Fibroblast of upper back skin (primary cell): ENCODE measurements at places on chromosomes 13 and 19.

DNA sequence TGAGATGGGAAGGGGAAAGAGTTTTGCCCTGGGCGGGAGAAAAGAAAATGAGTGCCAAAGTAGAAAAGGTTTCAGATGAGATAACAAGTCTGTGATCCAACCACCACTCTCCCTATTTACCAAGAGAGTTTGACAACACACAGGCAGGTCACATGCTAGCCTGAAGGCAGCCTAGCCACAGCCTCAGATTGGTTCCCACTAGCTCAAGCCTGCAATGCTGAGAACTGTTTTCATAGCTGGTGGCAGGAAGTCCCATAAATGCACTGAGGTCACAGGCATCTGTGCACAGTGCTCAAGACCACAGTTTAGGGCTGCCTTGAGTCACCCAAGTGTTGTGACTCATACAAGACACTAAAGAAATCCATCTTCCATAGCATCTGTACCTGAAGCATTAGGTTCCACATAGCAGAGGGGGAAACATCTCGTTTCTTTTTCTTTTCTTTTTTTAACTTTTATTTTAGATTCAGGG is 18.5 kb upstream of the POP4 start:
- peak; percentile 18 for DNase-seq

DNA sequence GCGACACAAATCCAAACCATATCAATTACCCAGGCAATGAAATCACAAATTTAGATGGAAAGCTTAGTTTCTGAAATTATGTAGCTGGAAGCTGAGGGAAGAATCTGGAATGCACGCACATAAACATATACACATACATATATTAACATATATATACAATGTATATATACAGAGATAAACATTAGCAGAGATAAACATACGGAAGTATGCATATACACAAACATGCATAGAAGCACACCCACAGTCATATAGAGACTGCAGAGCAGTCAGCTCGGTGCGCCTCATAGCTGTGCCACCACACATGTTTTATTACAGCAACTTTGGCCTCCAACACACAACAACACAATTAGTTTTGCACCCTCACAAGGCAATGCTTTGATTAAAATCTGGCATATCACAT is 288.1 kb downstream of the TEX29 start:
- DNase-seq = no peak

DNA sequence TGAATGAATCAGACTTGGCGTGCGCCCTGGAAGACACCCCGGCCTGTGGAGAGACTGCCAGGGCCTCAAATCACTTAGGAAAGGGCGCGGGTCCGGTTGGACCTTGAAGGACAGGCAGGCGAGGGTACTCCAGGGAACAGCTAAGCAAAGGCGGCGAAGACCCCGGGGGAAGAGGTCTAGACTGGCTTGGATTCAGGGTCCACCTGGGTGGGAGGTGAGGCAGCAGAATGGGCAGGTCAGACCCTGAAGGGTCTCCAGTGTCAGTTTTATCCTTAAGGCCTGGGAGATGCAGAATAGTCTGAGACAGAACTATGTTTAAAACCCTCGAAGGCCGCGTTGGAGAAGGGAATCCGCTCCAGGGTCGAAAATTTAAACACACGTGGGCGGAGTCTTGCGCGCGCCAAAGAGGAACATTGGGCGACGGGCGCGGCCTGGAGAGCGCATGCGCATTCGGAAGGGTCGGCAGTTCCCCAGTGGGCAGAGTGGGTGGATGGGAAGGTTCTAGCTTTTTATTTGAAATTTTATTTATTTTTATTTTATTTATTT is 567 bp upstream of the SMG9 start:
- DNase-seq = peak; percentile 76

DNA sequence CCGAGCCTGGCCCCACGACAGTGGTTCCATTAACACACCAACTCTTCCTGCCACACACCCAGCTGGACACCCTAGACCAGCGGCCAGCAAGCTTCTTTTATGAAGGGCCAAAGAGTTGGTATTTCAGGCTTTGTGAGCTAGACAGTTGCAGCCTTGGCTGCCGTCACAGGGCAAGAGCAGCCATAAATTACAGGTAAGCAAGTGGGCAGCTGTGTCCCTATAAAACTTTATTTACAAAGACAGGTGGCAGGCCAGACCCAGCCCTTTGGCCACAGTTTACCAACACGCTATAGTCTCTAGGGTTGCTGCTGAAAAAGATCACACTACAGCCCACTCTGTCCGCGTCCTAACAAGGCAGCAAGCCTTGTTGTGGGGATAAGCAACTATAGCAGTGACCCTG is 13.3 kb downstream of the ELL start:
- DNase-seq = no peak
